Activated CD4-positive, alpha-beta T cell treated with anti-CD3 and anti-CD28 coated beads, Interleukin-2, amount 10 ng/mL, durations not matched to agents 24 days and 14 days (primary cell): ENCODE measurements at places on chromosomes 4 and X. TPM values are rescaled to one million over a fixed set of nuclear protein-coding genes. Genes with fewer than 3 reads are reported as not detected.

DNA sequence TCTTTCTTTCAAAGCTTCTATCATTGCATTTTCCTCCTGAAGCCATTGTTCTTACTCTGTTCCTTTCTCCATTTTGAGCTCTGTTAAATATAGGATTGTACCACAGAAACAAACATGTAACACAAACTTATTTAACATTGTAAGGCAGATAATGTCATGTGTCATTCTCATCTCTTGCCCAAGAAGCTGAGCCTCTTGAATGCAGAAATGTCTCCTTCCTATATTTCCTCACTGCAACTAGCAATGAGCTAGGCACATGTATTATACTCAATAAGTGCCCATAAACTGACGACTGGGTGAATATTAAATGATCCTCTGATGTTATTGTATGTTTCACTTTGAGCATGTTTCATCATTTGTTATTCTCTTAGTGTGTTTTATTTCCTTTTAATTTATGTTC lies 56.7 kb upstream of the SLC7A11 start:
- H3K4me3 ChIP-seq, result no peak overlapping the region
- no peaks in the 10 kb centered on the region for H3K27me3 ChIP-seq
- H3K36me3 ChIP-seq, result no peaks in the 10 kb centered on the region

GRCh38 chr4:5710961-5711478 lies at the start of gene EVC:
Gene EVC, plus strand, starts transcription at chr4:5711201. Its CDS starts 180 bp downstream, at chr4:5711381.
- H3K27me3 ChIP-seq, result peaks cover 40% of the 10 kb centered on the region
- H3K4me1 ChIP-seq, result peaks cover 6% of the 10 kb centered on the region
- H3K27ac ChIP-seq, result peak within 1 kb of the TSS; percentile 20
- peak within 1 kb of the TSS; percentile 68 for H3K4me3 ChIP-seq
- DNase-seq, result no peak
- H3K36me3 ChIP-seq, result no peaks in the 10 kb centered on the region

DNA sequence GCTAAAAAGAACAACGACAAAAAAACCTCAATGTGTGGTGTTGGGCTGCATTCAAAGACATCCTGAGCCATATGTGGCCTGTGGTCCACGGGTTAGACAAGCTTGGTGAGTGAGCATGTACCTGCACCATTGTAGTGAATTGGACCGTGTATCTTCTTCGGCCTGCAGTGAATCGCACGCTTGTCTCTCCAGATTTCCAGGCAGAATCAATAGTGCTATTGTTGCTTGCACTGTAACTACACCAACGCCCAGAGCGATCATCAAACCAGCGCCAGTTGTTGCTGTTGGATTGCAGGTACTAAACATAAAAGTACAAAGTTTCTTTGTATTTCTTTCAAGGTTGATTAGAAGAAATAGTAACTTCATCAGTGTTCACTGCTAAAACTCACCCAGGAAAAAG lies 101.6 kb downstream of the HUWE1 start:
- no peaks in the 10 kb centered on the region for H3K27me3 ChIP-seq
- peaks cover 66% of the 10 kb centered on the region for H3K36me3 ChIP-seq
- no peak overlapping the region for H3K4me3 ChIP-seq
- no peak overlapping the region for H3K27ac ChIP-seq

Gene NUDT9
- 16.5 and 17.4 TPM in 2 replicates for total RNA-seq

Gene TMSB15A
- 0.31 TPM in 1 of 2 replicates, not detected in the other for total RNA-seq

Gene NUP54
- total RNA-seq, result 72.6 and 75.1 TPM in 2 replicates
